ENCODE measurements at places on chromosomes 2 and 18.

DNA sequence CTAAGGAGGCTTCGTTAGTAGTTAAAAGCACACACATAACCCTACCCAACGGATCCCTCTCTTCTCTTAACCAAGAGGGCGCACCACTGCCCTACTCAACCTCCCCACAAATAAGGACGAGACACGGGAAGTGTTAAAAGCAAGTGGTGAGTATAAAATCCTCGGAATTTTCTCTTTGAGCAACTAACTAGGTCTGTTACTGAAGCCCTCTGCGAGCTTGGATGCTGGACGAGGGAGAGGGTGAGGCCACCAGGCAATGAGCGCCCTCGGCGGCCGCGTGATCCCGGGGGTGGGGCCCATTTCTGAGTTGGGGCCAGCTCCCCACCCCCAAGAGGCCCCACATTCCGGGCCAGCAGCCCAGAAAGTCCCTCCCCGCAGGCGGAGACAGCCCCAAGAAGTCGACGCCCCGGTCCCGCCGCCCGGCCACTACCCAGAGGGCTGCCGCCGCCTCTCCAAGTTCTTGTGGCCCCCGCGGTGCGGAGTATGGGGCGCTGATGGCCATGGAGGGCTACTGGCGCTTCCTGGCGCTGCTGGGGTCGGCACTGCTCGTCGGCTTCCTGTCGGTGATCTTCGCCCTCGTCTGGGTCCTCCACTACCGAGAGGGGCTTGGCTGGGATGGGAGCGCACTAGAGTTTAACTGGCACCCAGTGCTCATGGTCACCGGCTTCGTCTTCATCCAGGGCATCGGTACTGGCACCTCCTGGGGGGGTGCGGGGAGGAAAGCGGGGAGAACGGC lies at the start of gene CYBRD1:
Gene CYBRD1 (plus strand): TSS at position 423 of the 736 bp plus-strand sequence. CDS start 72 bp downstream, at position 495.
- peak; percentile 56 for DNase-seq

- DNase-seq, result no peak
Observed at GRCh38 chr2:69576880-69577279, 66.7 kb downstream of the AAK1 start.

- DNase-seq, result no peak
Observed at GRCh38 chr2:86769838-86770237, 20.9 kb downstream of the CD8A start.

DNA sequence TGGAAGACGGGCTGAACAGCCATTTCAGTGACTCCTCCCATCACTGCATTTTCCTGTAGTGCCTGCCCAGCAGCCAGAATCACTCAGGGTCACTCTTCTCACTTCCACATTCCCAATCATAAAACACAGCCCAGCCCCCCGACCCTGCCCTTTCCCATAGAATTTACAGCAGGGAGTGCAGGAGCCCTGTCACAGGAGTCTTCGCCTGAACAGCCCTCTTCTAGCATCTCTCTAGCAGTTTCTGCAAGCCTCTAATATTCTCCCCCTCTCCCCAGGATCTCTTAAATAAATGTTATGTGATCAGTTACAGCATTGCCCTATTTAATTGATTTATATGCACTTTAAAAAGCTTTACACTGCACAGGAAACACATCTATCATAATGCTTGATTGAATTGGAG lies 42.9 kb upstream of the KLHL29 start:
- no peak for DNase-seq

DNA sequence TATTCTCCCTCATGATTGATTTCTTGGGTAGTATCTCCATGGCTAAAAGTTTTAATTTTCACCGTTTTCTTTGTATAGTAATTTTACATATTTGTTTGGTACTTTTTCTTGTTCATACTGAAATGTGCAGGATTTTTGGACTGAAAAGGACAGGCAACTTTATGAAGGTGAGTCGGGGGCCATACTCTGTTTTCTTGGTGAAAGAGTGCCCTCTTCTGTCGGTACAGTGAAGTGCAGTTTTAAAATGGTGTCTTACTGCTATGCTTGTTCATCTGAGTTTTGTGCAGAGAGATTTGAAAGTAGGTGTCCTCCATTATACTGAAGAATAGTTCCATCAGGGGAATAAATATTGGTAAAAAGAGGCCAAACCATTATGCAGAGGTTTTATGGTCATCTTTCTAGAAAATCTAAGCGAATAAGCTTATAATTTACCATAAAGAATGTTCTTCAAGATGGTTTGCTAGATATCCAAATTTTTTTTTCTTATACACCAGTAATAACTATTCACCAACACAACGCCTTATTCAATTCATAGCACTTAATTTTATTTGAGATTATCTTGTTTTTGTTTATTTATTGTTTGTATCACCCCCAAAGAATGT lies 8.7 kb upstream of the SERPINB13 start:
- DNase-seq, result peak; percentile 18

DNA sequence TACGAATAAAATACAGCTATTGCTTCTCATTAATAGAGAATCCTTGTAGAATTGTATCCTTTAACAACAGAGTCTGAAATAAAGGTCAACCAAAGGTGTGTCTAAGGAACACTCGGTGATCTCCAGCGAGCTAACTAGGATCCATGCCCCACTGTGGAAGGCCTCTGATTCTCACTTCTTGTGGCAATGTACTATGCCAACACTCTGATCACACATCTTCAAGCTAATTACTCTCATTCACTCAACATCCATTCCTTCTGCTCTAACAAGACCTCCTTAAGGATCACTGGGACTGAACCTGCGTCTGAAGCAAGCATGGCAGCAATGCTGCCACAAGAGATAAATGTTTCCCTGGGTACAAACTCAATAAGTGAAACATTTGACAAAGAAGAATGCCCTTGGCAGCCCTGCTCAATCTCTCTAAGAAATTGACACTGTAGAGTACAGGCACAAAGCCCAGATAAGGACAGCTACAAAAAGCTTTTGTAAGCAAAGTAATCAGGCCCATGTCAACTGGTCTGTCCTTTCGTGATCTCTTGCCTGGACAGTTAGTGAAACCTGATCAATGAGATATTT lies 74.6 kb upstream of the PARD3B start:
- DNase-seq, result no peak

GRCh38 chr2:69544951-69545350 lies 98.6 kb downstream of the AAK1 start:
- DNase-seq, result no peak

DNA sequence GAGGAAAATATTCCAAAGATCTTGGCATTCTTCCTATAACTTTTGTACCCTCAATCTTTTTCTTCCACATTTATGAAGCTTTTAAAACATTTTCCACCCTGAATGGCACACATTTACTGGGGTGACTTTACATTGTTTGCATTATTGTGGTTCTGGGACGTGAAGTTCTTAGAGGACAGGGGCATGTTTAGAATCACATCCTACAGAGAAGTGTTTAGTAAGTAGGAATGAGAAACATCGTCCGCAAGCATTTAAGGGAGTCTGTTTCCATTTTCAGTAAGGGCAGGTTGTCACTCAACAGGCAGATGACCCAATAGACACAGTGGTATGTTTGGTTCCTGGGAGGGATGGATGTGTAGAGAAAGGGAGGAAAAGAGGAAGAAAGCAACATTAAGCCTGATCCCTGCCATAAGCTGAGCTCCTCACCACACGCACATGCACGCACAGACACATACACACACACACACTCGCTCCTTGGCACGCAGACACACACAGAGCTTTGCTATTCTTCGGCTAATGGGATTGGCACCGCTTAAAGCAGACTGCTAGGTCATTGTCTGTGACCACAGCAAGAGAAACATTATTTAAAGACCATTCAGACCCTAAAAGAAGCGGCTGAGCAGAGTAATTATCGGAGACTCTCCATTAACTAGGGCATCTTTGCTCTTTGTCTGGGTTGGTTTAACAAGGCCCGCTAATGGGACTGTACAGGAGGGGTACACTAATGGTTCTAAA lies 14.2 kb upstream of the PLEKHM3 start:
- no peak for DNase-seq

DNA sequence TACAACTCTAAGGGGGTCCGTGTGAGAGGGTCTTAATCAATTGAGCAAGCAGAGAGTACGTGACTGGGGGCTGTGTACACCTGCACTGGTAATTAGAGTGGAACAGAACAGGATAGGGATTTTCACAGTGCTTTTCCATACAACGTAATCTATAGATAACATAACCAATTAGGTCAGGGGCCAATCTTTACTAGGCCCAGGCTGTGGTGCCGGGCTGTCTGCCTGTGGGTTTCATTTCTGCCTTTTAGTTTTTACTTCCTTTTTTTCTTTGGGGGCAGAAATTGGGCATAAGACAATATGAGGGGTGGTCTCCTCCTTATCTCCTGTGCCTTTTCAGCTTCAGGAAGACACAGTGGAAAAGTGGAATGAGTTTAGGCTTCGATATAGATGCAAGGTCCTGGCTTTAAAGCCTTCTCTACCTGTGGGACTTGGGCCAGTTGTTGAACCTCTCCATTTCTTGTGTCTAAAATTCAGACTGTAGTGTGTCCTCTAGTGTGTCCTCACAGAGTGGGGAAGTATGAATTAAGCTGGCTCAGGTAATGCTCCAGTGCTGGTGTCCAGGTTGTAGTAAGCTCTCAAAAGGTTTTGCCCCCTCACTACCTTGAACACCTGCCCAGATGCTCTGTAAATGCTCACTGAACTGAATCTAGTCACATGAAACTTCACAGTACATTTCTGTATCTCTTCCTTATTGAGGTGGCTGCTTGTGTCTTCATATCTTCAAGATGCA lies 422.8 kb downstream of the SETBP1 start:
- DNase-seq, result peak; percentile 9

- DNase-seq, result no peak
Observed at GRCh38 chr2:111118981-111119821, 1.5 kb upstream of the BCL2L11 start.

GRCh38 chr2:185239491-185239890 lies 499.1 kb upstream of the FSIP2 start:
- DNase-seq, result no peak

GRCh38 chr2:210606001-210606400 lies 49.6 kb downstream of the CPS1 start:
- DNase-seq, result no peak

GRCh38 chr18:65737471-65737955 lies 13.3 kb upstream of the CDH7 start:
- DNase-seq, result no peak

DNA sequence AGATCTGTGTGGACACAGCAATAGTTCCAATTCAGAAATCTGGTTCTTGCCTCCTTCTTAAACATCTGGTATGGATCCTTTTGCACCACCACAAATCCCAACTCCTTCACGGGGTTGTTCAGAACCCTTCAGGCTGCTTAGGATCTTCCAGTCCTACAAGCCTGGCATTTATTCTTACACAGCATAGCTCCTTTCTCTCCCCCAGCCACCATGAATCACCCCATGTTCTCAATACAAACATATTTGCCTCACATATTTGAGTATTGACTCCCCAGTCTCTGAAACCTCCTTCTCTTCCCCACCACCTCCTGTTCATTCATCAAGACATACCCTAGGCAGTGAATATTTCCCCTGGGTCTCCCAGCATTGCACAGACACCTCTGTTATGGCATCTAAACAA lies 155.2 kb downstream of the ALK start:
- DNase-seq, result no peak

Measured in GDM1 (cell line).